GM06990 (cell line): ENCODE measurements at places on chromosomes 1 and 21.

DNA sequence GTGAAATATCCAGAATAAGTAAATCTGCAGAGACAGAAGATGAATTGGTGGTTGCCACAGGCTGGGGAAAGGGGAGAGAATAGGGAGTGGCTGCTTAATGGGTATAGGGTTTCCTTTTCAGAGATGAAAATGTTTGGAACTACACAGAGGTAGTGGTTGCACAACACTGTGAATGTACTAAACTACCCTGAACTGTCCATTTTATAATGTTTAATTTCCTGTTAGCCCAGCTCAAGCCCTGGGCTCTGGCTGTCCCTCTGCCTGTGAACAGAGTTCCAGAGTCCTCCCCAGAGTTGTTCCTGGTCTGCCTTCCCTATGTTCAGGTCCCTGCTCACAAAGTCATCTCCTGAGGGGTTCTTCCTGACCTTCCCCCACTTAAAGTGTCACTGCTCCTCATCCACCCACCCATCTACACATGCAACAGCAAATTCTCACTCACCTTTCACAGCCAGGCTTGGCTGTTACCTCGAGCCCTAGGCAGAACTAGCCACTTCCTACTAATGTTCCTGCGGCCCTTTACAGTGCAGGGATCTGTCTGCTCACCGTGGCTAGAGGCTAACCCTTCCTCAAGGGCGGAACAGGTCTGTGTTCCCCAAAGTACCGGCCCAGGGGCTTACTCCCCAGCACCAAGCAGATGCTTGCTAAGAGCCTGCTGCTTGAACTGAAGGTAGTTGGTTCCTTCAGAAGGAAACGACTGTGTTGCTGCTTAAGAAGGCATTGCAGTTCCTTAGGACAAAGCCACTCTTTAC lies 22.4 kb downstream of the DHCR24 start:
- DNase-seq, result no peak

DNA sequence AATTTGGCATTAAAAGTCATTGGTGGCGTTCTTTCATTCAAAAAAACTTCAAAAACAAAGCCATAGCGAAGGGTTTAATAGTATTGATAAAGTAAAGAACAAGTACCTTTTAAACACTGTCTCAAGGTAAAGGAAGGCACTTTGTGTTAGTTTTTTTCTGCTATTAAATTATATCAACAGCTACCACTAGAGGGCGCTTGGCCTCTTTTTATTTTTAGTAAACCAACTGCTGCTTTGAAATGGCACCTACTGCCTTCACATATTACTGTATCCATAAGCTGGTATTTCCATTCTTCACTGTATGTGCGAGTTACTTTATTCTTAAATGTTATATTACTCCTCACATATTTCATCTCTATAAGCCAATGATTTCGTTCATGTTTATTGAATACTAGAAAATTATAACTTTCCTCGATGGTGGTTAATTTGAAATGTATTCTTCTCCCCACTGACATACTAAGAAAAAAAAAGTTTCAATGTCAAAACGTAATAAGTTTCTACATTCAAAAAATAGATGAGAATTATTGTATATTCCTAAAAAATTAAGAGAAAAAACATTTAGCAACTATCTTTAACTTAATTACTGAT lies 125.7 kb upstream of the CXADR start:
- no peak for DNase-seq

GRCh38 chr1:6075748-6076147 lies 30.1 kb downstream of the KCNAB2 start:
- no peak for DNase-seq

DNA sequence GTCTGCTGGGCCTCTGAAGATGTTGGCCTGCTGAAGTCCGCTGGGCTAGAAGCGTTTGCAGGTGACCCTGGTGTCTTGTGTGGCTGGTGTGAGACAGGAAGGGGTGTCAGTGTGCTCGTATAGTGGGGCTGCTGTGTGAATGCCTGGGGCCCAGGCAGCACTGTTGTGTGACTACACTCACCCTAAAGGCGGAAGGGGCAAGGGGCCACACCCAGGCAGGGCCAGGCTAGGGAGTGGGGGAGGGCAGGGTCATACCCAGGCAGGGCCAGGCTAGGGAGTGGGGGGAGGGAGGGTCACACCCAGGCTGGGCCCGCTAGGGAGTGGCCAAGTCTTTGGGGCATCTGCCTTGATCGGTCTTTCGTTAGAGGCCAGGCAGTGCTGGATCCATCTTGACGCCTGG lies 25.0 kb downstream of the PDXK start:
- no peak for DNase-seq

DNA sequence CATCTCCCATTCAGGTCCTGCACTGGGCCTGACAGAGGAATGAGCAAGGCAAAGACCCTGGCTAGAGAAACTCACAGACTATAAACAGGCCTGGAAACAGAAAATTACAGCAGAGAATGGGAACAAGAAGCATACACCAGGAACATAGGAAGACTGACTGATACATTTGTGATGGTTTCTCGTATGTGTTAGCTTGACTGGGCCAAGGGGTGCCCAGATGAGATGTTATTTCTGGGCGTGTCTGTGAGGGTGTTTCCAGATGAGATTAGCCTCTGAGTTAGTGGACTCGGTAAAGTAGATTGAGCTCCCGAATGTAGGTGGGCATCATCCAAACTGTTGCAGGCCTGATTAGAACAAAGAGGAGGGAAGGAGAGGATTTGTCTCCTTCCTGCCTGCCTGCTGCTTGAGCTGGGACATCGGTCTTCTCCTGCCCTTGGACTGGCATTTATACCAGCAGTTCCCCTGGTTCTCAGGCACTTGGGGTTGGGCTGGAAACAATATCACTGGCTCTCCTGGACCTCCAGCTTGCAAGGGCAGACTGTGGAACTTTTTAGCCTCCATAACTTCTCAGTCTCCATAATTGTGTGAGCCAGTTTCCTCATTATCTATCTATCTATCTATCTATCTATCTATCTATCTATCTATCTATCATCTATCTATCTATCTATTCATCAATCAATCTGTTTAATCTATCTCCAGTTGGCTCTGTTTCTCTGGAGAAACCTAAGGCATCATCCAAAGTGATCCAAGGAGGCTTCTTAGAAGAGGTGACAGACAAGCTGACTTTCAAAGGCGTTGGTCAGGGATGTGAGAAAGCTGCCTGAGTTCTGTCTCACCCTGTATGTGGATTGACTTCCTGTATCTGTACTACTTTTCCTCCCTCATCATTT lies 9.7 kb upstream of the FOXO6 start:
- no peak for DNase-seq

- DNase-seq, result no peak
These were observed 1.2 kb downstream of the LORICRIN start for GRCh38 chr1:153260585-153261280.

DNA sequence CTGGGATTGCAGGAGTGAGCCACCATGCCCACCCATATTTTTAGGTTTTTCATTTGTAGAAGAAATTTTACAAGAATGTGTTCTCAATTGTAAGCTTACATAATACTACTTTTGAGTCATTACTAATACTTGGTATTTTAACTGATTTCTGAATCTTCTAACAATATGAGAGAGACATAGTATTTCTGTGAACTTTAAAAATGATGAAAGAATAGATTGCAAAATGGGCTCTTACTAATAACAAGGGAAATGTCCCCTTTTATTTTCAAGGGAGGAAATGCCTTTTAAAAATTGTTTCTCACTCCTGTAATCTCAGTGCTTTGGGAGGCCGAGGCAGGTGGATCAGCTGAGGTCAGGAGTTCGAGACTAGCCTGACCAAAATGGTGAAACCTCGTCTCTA lies 5.9 kb downstream of the AGO3 start:
- DNase-seq, result no peak

DNA sequence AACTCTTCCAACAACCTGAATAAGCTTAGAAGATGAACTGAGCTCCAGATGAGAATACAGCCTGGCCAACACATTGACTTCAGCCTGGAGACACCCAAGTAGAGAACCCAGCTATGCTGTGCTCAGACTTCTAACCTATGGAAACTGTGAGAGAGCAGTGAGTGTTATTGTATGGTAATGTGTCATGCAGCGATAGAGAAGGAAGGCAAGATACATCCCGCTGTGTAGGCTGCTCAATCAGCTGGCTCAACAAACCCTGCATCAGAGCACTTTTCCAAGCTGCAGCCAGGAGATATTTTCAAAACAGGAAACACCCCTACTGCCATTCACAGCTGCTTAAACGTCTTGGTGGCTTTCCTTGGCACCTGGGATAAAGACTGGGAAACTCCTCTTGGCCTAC lies 321.3 kb downstream of the SIPA1L2 start:
- no peak for DNase-seq
